ENCODE measurements at places on chromosomes 6 and 20.

DNA sequence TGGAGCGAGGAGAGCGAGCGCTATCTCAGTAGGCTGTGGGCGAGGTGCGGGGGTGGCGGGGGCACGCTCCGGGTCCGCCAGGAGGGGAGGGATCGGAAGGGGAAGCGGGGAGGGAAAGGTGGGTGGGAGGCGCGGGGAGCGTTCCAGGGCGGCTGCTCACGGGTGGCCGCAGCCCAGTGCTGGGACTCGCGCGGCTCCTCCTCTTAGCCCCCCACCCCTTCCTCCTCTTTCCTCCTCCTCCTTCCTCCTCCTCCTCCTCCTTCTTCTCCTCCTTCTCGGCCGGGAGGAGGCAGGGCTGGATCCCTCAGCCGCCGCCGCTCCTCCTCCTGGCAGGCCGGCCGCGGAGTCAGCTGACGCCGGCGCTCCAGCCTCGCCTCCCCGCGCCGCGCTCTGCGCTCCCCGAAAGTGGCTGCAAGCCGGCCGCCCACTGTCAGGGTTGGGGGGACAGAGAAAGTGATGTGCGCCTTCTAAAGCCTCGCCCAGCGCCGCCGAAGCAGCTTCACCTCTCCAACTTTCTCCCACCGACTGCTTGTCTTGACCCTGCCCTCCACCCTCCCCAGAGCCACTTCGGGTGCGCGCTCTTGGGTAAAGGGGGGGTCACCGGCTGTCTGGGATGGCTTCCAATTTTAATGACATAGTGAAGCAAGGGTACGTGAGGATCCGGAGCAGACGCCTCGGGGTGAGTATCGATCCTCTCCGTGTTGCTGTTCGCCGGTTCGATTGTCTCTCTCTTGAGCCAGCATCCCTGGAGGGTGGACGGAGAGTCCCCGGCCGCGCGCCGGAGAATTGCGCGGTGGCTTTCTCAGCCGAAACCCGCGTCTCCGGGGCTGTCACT lies at the start of gene DOK5:
Gene DOK5, plus strand, starts transcription at position 260 of the 835 bp plus-strand sequence. Its CDS starts 354 bp downstream, at position 614.
- DNase-seq, result no peak

- no peak for DNase-seq
These were observed 52.7 kb downstream of the TRAF3IP2 start for GRCh38 chr6:111552958-111553357.

GRCh38 chr6:6522709-6523108 lies 65.8 kb upstream of the LY86 start:
- DNase-seq, result no peak

DNA sequence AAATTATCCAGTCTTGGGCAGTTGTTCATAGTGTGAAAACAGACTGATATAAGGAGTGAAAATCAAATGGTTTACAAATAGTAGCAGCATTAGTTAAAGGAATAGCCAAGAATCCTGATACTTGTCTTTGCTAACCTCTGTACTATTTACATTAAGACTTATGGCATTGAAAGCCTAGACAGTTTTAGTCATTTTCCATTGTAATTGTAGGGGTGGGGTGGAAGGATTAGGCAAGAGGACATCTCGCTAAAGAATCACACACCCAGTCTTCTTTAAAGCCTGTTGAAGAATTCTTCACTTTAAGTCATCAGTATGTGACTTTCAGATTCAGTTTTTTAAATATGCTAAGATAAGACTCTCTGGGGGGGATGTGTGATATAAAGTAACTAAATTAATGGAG lies 207.5 kb upstream of the PHACTR1 start:
- DNase-seq, result no peak

Measured in AG09309 (cell line).